Gastrocnemius medialis (tissue), 4 donors: ENCODE measurements at places on chromosomes 2 and 18.

GRCh38 chr2:102301867-102302362, 9.4 kb upstream of the IL1RL1 start:
- DNase-seq: peak; percentile 22

DNA sequence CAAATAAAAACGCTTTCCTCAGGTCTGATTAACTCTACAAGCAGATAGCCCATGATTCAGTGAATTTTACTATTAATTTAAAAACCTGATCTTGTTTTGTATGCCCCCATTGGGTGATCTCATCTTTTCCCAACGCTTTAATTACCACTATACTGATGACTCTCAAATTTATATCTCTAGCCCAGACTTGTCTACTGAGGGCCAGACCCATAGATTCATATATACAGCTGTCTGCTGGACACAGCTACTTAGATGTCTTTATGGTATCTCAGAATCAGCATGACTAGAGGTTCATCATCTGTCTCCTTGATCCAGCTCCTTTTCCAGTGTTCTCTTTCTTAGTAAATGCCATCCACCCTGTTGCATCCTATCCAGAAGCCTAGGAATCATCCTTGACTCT, 33.8 kb downstream of the TAF1B start:
- DNase-seq: no peak

DNA sequence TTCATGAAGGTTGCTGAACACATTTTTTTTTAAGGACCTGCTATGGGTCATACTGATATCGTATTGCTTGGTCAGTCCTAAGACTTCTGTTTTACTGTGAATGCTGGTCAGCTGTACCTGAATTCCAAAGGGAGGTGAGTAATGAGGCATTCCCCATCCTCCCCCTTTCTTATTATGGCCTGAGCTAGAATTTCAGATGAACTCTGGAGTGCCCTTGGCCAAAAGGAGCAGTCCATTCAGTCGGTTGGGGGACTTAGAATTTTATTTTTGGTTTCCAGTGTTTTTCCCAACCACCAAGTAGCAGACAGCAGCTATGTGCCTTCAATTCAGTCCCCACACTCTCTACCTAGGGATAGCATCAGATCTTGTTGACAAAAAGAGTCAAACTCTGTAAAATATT, 26.9 kb upstream of the PDCL3 start:
- no peak for DNase-seq

DNA sequence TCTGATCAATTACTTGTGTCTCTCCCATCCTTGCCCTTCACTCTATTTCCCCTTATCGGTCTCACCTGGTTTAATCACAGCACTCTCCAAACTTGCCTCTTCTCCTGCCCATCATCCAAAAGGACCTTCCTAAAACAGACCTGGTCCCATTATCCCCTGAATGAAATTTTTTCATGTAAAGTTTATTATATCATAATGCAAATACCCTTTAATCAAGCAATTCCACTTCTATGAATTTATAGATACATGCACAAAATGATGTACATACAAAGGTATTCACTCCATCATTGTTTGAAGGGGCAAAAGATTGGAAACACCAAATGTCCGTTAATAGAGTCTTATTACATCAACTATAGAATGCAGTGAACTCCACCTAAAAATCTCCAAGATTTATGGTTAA, 88.1 kb upstream of the PKDCC start:
- DNase-seq: no peak

- DNase-seq: no peak
Observed at GRCh38 chr2:23546913-23547312, 161.9 kb downstream of the KLHL29 start.

- no peak for DNase-seq
Observed at GRCh38 chr2:64504774-64505720, 19.1 kb upstream of the AFTPH start.

DNA sequence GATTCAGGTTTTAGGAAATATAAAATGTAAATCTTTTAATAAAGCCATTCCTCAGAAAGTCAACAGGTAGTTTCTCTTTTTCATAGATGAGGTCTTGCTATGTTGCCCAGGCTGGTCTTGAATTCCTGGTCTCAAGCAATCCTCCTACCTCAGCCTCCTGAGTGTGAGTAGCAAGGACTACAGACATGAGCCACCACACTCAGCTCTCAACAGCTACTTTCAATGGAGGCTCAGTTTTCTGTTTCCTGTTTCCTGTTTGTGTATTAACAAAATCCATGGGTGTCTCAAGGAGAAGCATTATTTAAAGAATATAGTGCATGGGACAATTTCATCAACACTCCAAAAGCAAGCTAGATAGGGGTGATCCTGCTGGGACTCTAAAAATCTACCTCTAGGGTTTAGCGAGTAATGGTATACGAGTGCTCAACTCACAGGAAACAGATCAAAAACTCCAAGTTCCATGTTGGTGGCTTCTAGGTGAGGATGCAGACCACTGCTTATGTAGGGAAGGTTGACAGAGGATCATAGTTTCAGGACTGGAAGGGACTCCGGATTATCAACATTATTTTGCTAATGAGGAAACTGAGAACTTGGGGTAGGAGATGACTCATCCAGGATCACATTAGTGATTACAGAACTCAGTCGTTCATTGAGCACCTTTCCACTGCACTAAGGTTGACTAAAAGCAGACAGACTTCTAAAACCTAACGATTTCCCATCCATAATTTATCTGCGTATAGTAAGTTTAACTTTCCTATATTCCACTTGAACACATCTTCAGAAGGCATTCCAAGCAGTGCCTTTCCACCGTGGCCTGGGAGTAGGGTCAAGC, 61.7 kb upstream of the WIPF1 start:
- no peak for DNase-seq

- DNase-seq: no peak
Observed at GRCh38 chr2:126644630-126645191, 11.2 kb upstream of the GYPC start.

DNA sequence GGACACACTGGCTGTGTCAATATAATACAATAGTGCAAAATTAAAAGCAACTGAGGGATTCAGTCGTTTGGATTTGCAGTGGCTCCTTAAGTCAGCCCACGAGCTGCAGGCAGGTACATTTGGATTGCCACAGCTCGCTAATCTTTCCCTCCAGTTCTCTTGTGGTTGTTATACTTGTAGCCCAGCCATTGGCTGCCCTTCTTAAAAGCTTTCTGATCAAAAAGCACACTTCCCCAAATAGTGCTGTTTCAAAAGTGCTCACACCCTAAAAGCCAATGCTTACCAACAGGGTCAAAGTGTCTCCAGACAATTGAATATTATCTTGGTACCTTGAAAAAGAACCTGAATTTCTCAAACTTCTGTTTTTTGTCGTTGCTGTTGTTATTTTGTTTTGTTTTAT, 404.7 kb upstream of the FAM98A start:
- DNase-seq: no peak

- no peak for DNase-seq
Observed at GRCh38 chr2:157181234-157181633, 76.3 kb upstream of the GALNT5 start.

DNA sequence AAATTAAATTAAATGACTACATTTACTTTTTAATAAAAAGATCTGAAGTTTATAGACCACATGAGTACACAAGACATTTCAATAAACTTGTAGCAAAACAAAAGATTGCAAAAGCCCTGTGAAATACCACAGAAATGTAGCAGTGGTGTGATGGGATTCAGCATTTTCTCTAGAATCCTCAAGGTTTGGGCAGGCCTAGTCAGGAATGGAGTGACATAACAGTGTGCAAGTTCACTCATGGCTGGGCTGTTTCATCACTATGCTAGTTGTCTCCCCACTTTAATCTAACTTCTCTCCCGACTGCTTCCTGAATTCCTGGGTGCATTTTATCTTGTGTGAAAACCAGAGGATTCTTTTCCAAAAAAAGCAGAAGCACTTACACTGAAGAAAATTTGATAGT, 1089.9 kb upstream of the DDX18 start:
- no peak for DNase-seq

DNA sequence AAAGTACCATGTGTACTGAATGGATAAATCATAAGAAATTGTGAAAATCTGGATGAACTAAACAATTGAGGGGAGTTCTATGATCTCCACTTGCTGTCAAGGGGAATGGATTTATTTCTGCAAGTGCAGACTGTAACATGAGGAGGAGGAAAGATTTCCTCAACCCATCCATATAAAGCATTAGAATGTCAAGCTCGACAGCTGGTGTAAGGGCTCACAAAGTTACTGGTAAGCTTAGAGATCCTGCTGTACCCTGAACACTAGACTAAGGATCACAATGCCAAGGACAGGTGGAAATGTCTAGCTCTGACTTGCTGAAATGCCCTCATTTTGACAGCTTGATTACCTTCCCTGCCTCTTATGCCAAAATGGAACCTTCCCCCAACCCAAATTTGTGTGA, 125.3 kb downstream of the TCF4 start:
- peak; percentile 53 for DNase-seq

- no peak for DNase-seq
Observed at GRCh38 chr2:229231328-229231868, 39.7 kb downstream of the PID1 start.

DNA sequence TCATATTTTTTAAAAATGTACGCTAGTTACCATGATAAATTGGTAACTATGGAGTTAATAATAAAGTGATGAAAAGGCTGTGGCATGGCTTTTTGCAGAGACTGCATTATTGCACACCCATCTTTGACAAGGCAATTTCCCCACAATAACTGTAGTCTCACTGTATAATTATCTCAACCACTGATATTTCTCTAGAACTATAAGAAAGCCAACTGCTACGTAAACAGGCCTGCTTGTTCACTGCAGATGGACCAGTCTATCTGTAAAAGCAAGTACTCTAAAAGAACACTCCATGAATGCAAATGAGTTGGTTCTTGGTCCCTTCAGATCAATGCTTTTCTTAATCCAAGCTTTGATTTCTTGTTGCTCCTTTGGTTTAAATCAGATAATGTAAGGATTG, 218.7 kb downstream of the RBM43 start:
- no peak for DNase-seq

- no peak for DNase-seq
Observed at GRCh38 chr2:49035481-49035880, 118.8 kb downstream of the FSHR start.
